Endodermal cell (in vitro differentiated cells): ENCODE measurements at places on chromosomes 16 and 17.
A peak's percentile ranks its signal among the peaks of the same experiment; 100 is the strongest.

- H3K36me3 ChIP-seq, result no peaks in the 10 kb centered on the region
- no peaks in the 10 kb centered on the region for H3K4me1 ChIP-seq
- no peak overlapping the region for H3K27ac ChIP-seq
- no peak overlapping the region for H3K4me3 ChIP-seq
- H3K27me3 ChIP-seq, result no peaks in the 10 kb centered on the region
Observed at GRCh38 chr16:50530277-50531236, 17.6 kb upstream of the NKD1 start.

DNA sequence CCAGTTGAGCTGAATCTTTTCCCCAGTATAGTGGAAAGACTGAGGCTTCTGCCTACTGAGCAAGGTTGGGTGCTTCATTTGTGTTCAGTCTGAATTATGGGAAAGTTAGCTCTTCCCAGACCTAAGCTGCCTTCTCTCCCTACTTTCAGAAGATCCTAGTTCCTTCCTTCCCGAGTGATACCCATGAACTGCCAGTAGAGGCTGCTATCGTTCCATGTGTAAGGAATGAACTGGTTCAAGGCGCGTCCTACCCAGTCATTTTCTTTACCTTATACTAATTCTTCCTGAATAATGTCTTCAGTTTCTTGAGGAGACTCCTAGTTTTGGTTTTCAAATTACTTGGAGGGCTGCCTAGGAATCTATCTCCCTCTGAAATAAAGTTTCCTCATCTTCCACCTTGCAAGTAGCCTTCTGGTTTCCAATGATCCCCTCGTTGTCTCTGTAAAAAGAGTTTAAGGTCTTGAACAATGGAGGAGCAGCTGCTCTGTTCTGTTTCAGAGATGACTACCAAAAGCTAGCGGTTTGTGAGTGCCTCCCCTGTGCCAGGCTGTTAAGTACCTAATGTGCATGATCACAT, 934 bp upstream of the AOC2 start:
- DNase-seq, result peak; percentile 82
- no peaks in the 10 kb centered on the region for H3K27me3 ChIP-seq
- H3K36me3 ChIP-seq, result peaks cover 61% of the 10 kb centered on the region
- no peak overlapping the region for H3K4me3 ChIP-seq
- no peak overlapping the region for H3K27ac ChIP-seq

- H3K27me3 ChIP-seq, result no peaks in the 10 kb centered on the region
- no peak for DNase-seq
- no peak overlapping the region for H3K4me3 ChIP-seq
- H3K27ac ChIP-seq, result no peak overlapping the region
- peaks cover 10% of the 10 kb centered on the region for H3K36me3 ChIP-seq
Observed at GRCh38 chr17:416293-417206, 63.9 kb upstream of the RPH3AL start.

DNA sequence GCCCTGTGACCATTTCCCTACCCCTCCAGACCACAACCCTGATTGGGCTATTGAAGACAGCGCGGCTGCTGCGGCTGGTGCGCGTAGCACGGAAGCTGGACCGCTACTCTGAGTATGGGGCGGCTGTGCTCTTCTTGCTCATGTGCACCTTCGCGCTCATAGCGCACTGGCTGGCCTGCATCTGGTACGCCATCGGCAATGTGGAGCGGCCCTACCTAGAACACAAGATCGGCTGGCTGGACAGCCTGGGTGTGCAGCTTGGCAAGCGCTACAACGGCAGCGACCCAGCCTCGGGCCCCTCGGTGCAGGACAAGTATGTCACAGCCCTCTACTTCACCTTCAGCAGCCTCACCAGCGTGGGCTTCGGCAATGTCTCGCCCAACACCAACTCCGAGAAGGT, 12.5 kb downstream of the KCNH6 start:
- peaks cover 31% of the 10 kb centered on the region for H3K27me3 ChIP-seq
- no peaks in the 10 kb centered on the region for H3K36me3 ChIP-seq
- no peaks in the 10 kb centered on the region for H3K4me1 ChIP-seq
- H3K4me3 ChIP-seq, result no peak overlapping the region

DNA sequence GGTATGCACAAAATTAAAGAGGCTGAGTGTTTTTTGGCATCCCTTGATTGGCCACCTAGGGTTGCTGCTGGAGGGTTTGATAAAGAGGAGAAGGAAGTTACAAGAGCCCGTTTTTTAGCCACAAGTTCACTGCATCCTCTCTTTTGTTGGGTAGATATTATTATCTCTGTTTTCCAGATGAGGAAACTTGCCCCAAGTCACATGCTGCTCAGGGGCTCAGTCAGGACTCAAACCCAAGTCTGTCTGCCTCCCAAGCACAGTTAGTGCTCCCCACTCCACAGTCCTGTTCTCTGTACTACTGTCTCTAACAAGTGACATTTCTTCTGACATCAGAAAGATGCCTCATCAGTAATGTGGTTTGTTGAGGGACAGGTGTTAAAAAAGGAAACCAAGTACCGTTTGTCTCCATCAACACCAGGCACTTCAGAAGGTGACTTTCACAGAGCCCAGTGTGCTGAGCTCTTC, 1.4 kb downstream of the NT5M start:
- no peaks in the 10 kb centered on the region for H3K36me3 ChIP-seq
- H3K27ac ChIP-seq, result no peak overlapping the region
- DNase-seq, result no peak
- peak overlapping the region; percentile 67 for H3K4me3 ChIP-seq

- H3K36me3 ChIP-seq, result no peaks in the 10 kb centered on the region
- DNase-seq, result no peak
- no peak overlapping the region for H3K4me3 ChIP-seq
- no peaks in the 10 kb centered on the region for H3K27me3 ChIP-seq
- no peaks in the 10 kb centered on the region for H3K4me1 ChIP-seq
Observed at GRCh38 chr17:77604973-77605313, 353.6 kb upstream of the TNRC6C start.

DNA sequence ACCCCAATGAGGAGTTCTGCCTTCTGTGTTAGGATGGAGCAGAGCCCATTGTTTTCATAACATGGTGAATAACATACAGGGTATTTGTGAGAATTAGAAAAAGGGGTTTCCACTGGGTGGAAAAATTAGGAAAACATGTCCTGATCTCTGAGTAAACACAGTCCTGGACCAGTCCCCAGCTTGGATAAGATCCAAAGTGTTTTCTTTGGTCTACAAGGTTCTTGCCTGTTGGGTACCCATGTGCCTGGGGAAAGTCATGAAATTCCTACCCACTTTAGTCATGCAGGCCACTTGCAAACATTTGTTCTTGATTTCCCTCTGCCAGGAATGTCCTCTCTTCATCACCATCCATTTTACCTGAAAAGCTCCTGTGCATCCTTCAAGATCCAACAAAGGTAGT, 164.8 kb upstream of the DYNLRB2 start:
- peaks cover 87% of the 10 kb centered on the region for H3K27me3 ChIP-seq
- H3K4me1 ChIP-seq, result no peaks in the 10 kb centered on the region
- DNase-seq, result no peak
- H3K4me3 ChIP-seq, result no peak overlapping the region
- no peak overlapping the region for H3K27ac ChIP-seq

DNA sequence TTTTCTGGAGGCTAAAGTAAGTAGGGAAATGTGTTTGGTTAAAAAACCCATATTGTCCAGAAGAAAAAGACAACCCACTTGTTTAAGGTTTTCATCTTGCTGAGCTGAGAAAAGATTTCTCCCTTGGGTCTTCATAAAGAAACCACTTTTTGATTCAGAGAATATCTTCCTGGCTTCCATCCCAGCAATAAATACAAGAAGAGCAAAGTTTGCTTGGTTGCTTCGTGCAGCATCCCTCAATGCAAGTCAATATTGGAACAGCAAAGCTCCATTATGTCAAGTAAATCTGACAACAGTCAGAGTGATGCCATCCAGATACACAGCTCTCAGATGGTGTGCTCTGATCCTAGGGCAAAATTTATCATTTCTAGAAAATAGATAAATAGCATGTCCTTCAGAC, 118.9 kb upstream of the PIRT start:
- H3K27me3 ChIP-seq, result no peaks in the 10 kb centered on the region
- H3K4me3 ChIP-seq, result no peak overlapping the region
- H3K36me3 ChIP-seq, result peaks cover 6% of the 10 kb centered on the region
- H3K4me1 ChIP-seq, result peaks cover 3% of the 10 kb centered on the region
- no peak overlapping the region for H3K27ac ChIP-seq
- no peak for DNase-seq

DNA sequence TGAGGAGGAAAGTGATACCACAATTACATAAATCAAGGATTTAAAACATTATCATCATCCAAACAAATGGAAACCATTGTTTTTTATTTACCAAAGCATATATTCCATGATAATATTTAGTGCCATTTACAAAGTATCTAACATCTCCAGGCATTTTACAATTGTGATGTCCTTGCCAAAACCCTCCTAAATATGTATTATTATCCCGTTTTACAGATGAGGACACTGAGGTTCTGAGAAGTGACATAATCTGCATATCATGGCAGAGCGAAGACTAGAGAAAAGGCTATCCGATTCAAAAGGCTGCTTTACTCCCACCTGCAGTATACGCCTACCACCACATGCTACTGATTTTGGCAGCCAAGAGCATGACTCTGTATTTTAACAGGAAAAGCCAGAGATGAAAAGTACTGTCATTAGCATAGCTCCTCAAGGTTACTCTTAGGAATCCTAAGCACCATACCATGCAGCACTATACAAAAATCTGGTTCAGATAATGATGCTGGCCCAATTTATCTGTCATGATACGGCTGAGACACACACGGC, 301.4 kb downstream of the CA10 start:
- H3K27ac ChIP-seq, result no peak overlapping the region
- peak; percentile 65 for DNase-seq
- peaks cover 5% of the 10 kb centered on the region for H3K27me3 ChIP-seq
- no peaks in the 10 kb centered on the region for H3K36me3 ChIP-seq
- no peaks in the 10 kb centered on the region for H3K4me1 ChIP-seq
- no peak overlapping the region for H3K4me3 ChIP-seq

DNA sequence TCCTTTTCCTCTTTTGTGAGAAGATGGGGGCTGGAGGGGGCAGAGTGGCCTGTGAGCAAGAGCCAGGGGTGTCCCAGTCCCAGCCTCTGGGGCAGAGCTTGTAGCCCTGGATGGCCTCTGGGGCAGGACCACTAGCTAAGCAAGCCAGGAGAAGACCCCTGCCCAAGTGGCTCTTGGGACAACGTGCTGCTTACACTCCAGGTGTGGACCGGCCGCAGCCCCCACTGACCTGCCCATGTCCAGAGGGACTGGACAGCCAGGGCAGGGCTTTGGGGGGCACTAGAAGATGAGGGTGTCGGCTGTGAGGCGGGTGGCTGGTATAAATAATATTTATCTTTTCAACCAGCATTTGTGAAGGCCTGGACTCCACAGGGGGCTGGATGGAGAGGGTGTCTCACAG, 9.2 kb upstream of the SPPL2C start:
- H3K4me3 ChIP-seq, result no peak overlapping the region
- no peaks in the 10 kb centered on the region for H3K4me1 ChIP-seq
- no peaks in the 10 kb centered on the region for H3K36me3 ChIP-seq

DNA sequence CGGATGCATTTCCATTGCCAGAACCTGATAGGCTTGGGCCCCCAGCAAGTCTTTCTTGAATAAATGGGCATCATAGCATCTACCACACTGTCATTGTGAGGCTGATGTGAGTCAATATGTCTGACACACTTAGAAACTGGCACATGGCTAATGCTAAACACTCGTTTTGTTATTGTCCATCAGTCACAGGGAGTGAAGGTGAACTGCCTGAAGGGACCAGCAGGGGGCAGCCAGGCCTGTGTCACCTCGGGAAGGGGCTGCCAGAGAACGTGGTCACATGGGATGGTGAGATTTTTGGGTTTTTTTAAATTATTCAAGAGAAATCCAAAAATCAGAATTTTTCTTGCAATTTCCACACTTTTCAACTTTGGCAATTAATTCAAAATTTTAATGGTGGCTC, 831 bp upstream of the RCVRN start:
- no peak overlapping the region for H3K4me3 ChIP-seq
- H3K36me3 ChIP-seq, result no peaks in the 10 kb centered on the region
- H3K4me1 ChIP-seq, result peaks cover 5% of the 10 kb centered on the region
- peak; percentile 94 for DNase-seq
- H3K27me3 ChIP-seq, result no peaks in the 10 kb centered on the region
- H3K27ac ChIP-seq, result no peak overlapping the region

DNA sequence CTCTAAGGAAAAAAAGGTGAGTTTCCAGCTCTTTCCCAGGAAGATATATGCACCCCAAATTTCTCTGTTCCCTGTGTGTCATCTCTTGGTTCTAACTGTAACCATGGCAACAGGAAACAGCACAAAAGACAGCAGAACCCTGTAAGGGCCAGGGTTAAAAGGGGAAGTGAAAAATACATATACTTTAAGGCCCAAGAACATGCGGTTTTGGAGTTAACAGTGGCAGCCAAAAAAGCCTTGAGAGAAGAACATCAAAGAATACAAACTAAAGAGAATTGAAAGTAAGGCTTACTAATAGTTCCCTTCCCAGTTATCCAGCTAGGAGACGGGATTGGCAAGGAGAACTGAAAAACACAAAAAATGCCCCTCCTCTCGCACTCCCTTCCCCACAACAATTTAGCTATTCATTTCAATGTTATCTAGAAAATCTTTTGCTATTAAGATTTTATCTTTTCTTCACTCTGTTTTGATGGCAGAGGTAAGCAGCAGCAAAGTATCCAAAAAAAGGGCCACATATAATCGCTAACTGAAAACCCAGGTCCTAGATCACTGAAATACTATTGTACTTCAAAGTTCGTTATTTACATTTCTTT, 1.5 kb downstream of the SPOP start:
- peaks cover 10% of the 10 kb centered on the region for H3K36me3 ChIP-seq
- H3K27ac ChIP-seq, result no peak overlapping the region
- H3K4me3 ChIP-seq, result peak overlapping the region; percentile 88
- H3K4me1 ChIP-seq, result no peaks in the 10 kb centered on the region

DNA sequence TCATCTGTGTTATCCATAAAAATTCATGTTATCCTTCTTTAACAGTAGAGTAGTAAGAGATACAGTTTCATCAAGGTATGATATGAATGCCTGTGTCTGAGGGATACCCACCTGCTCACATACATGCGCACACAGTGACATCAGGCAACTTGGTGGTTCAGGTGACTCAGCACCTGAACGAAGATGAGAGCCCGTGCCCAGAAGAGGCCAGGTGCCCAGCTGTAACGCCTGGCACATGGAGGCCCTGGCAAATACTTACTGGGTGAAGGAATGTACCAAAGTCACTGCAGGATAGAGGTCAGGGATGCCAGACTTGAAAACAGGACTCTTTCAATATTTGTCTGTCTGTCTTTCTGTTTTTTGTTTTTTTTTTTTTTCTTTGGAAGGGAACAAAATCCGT, 72.6 kb upstream of the LGALS9 start:
- H3K27me3 ChIP-seq, result no peaks in the 10 kb centered on the region
- H3K4me3 ChIP-seq, result no peak overlapping the region
- no peak for DNase-seq
- H3K4me1 ChIP-seq, result no peaks in the 10 kb centered on the region
- peaks cover 2% of the 10 kb centered on the region for H3K36me3 ChIP-seq
- no peak overlapping the region for H3K27ac ChIP-seq

- no peaks in the 10 kb centered on the region for H3K36me3 ChIP-seq
- peaks cover 8% of the 10 kb centered on the region for H3K4me1 ChIP-seq
- no peak for DNase-seq
- H3K27me3 ChIP-seq, result no peaks in the 10 kb centered on the region
- H3K27ac ChIP-seq, result no peak overlapping the region
- H3K4me3 ChIP-seq, result no peak overlapping the region
Observed at GRCh38 chr16:69301861-69302260, 9.3 kb upstream of the VPS4A start.
